ENCODE measurements at places on chromosomes 12 and 14.
A peak's percentile ranks its signal among the peaks of the same experiment; 100 is the strongest.

DNA sequence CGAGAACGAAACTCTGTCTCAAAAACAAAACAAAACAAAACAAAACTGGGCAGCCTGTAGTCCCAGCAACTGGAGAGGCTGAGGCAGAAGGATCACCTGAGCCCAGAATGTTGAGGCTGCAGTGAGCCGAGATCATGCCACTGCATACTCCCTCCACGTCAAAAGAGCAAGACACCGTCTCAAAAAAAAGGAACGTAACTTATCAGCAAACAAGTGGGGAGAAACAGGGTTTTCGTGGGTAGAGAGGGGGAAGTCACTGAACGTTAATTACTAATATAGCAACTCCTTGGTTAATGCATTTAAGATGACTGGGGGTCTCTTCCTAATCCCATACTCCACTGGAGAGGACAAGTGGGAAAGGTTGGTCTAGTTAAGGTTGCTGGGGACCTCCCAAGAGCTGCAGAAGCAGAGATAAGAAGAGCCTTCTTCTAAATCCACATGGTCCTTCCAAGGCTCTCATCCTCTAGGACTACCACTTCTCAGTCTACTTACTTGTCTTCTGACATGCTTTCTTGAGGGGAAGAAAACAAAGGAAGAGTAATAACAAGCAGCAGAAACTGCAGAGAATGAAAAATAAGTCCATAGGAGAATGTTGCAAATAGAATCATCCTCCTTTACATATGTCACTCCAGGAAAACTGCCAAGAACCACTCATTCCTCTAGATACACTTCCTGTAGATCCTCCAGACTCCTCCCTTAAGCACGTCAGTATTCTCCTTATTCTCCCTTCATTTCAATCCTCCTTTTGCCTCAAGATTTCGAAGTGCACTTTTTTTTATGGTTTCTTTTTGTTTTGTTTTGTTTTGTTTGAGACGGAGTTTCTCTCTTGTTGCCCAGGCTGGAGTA, 5.8 kb downstream of the NUMB start:
- no peak for DNase-seq

DNA sequence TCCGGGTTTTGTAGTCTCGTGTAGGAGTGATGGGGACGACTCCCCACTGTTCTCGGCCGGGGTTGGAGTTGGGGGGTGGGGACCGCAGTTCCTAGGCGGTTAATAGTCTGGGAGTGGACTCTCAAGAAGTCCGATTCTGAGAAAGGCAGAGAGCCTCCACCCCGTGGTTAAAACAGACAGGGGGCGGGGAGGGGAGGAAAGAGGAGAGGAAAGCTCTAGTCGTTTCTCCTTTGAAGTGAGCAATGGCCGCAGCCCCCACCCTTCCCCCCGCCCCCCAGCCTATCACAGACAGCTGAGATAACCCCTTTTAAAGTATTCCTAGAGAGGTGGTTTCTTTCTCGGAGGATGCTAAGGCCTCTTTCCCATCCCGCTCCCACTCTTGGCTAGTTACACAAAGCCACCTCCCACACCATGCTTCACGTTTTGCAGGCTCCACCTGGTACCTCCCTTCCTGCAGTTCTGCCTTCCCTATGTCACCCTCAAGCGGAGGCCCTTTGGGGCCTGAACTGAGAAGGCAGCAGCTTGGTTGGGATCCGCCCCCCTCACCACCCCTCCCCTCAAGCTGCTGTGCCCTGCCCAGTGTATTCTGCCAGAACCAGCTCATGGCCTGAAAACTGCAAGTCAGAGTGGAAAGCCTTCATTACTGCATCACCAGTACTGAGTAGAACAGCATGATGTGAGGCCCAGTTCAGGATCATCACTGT, 853 bp downstream of the USP5 start:
- peak; percentile 49 for DNase-seq

DNA sequence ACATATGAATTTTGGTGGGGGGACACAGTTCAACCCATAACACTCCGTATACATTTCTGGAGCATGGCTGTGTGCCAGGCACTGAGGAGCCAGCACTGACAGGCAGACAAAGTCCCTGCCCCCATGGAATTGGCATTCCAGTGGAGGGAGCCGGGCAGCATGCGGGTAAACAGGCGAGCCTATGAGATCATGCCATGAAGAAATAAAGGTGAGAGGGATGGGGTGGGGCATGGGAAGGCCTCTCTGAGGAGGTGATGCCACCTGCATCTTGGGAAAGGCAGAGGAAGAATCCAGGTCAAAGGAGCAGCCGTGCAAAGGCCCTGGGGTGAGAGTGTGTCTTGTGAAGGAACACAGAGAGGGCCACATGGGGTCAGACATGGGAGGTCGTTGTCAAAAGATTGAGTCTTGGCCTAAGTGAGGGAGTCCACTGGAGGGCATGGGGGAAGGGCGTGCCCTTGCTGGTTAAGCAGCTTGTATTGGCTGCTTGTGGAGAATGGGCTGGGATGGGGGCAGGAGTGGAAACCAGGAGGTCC, 3.6 kb downstream of the OTUB2 start:
- DNase-seq: no peak

GRCh38 chr12:2737656-2738241, 57.0 kb upstream of the FKBP4 start:
- no peak for DNase-seq

- no peak for DNase-seq
Measured at GRCh38 chr12:102483466-102483865, 3.1 kb upstream of the IGF1 start.

DNA sequence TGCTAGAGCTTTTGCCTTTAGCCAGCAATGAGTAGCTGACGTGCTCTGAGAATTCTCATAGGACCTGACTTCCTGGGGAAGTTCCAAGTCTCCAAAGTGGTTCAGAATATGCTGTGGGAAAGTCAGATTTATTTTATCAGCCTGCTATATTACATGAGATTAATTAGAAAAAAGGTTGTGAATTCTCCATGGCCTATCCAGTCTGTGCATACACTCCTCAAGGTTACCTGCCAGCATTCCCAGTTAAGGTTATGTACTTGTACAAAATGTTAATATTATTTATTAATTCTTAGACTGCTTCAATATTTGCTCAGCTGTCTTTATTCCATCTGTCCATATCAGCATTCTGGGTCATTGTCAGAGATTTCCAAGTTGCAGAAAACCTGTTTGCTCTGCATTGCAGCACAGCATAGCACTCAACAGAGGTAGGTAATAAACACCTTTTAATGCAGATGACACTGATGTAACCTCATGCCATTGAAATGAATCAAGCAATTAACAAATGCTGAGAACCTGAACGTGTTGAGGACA, 2.7 kb upstream of the SEL1L start:
- DNase-seq: no peak

GRCh38 chr12:88393017-88393767, 187.1 kb downstream of the KITLG start:
- DNase-seq: no peak

DNA sequence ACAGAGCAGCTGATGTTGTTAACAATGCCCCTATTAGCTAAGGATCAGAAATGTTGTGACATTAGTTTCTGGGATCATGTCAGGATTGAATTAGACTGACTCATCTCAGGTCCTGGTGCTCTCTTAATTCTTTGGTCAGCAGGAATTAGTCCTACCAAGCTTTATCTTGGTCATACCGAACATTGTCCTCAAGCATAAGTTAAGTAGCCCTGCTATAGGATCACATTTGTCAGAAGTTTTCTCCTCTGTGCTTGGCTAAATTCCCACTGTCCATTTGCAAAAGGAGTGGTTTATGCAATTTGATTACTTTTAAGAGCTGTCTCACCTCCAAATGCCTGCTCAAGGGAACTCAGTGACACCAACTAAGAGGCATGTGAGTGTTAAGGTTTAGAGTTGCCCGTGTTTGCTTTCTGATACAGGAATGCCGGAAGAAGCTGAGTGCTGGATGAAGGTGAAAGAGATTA, 48.4 kb upstream of the IFNG-AS1 start:
- DNase-seq: no peak

GRCh38 chr12:11758510-11759493, 109.3 kb downstream of the ETV6 start:
- no peak for DNase-seq

DNA sequence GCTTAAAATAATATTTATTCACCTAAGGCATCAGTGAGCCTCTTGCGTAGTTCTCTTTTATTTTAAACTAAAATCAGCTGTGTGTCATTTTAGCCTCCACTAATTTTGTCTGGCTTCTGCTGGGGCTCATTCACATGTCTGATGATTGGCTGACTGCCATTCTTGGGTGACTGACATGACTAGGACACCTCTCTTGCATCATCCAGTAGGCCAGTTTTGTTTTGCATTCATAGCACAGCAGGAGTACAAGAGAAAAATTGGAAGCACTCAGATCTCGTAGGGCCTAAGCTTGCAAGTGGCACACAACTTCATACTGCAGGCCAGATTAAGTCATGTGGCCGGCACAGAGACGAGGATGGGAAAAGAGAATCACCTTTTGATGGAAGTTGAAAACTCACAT, 1226.5 kb downstream of the GALC start:
- DNase-seq: no peak

GRCh38 chr14:67186172-67186768, 3.0 kb upstream of the GARIN2 start:
- DNase-seq: no peak

- no peak for DNase-seq
Measured at GRCh38 chr12:12541782-12542181, 20.9 kb downstream of the DUSP16 start.

GRCh38 chr12:2244013-2244861, 191.4 kb downstream of the CACNA1C start:
- DNase-seq: no peak

DNA sequence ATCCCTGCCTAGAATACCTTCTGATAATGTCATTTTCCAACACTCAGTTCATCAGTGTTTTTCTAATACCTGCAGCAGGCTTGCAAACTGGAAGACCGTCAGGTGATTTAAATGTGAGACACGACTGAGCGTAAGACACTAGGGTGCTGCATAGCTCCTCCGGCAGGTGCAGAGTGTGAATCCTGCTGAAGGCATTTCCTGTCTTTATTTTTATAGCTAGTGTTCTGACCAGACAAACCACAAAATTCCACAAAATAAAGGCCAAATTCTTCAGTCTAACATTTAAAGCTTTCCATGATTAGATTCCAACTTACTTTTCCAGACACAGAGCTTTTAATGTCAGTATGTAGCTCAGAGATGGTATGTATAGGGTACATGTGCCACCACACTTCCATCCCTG, 70.7 kb downstream of the BBS10 start:
- no peak for DNase-seq

DNA sequence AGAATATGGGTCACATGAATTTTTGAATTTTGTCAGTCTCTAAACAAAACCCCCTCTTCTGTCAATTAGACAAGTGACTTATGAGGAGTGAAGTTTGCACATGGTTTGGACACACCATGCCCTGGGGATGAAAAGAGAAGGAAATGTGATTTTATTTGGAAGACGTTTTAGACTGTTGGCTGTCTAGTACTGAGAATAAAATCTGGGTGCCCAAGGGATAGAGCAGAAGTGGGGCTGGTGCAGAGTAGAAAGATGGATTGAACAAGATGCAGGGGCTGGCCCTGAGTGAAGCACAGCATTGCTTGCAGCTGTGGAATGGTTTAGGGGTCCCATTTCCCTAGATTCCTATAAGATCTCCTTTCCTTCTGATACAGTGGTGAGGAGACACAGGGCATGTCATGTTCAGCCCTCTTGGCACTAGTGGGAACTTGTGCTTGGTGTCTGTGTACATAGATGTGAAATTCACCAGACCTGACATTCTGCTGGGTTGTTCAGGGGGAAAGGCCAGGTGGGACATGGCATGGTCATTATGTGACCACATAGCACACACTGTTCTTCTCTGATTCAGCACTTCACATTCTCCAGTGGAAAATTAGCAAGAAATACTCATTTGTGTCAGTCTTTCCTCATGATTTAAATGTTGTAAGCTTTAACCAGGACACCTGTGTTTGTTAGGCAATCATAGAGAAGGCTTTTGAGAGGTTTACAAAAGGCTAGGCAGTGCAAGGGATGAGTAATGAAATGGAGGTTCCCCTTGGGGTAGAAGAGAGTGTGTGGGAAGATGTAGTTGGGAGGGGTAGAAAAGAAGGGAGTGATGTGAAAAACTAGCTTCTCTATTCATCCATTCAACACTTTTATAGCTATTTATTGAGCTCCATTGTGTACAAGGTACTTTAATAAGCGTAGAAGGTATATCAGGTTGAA, 202.3 kb upstream of the IGF1 start:
- DNase-seq: no peak

GRCh38 chr12:81078469-81079196, 754 bp downstream of the ACSS3 start:
- DNase-seq: no peak

DNA sequence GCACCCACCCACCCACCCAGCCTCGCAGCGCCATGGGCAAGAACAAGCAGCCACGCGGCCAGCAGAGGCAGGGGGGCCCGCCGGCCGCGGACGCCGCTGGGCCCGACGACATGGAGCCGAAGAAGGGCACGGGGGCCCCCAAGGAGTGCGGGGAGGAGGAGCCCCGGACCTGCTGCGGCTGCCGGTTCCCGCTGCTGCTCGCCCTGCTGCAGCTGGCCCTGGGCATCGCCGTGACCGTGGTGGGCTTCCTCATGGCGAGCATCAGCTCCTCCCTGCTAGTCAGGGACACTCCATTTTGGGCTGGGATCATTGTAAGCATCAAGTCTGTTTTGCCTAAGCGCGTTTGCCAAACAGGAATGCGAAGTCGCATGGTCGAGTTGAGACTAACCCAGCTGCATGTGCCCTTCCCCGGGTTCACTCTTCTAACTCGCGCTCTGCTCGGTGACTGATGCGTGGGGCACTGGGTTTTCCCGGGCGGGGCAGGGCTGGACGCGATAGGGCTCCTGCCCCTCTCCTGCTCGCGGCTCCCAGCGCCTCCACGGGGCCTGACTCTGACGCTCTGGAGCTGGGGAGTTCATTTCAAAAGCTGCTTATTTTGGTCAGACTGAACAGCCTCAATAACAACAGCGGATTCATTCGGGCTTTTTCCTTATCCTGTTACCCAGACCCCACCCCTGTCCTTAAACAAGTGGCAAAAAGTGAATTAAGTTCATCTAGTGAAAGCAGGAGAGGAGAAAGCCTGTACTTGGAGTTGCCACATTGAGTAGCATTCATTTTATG, 458 bp downstream of the SSPN start:
- DNase-seq: no peak

GRCh38 chr14:54346257-54346656, 50.5 kb upstream of the CDKN3 start:
- DNase-seq: no peak

DNA sequence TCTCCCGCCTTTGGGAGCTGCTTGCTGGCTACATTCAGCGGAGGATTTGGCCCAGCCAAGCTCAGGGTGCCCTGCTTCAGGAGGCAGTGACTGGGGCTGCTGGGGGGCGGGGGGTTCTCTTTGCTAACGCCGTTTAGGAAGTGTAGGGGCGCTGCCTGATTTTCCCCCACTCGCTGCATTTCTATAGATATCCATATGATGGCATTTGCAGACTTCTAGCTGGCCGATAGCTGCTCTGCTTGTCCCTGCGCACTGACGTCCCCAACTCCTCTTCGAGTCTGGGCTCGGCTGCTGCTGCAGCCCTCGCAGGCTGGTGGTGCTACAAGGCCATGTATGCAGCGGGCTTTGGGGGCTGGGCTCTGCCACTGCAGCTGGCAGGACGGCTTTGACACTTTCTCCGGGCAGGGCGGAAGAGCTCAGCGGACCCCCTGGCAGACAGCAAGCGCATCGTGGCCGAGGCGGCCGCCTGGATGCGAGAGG, 3.1 kb downstream of the LRFN5 start:
- DNase-seq: no peak

GRCh38 chr12:27838543-27839185, 58.6 kb upstream of the MANSC4 start:
- no peak for DNase-seq

- no peak for DNase-seq
Measured at GRCh38 chr14:59588101-59588500, 11.5 kb upstream of the CCDC175 start.

GRCh38 chr14:89543425-89543790, 126.4 kb upstream of the FOXN3 start:
- DNase-seq: no peak
